ACHN (cell line): ENCODE measurements at places on chromosomes 3 and 15.
A peak's percentile ranks its signal among the peaks of the same experiment; 100 is the strongest.

DNA sequence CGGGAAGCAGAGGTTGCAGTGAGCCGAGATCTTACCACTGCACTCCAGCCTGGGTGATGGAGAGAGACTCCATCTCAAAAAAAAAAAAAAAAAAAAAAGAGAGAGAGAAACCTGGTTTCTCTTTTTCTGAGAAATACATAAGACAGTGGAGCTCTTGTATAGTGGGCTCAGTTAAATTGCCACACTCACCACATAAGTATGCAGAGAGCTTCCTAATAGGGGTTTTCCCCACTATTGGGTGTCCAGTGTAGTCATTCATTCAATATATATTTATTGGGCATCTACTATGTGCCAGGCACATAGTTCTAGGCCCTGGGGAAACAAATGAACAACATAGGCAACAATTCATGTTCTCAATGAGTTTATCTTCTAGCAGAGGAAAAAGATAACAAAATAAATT lies 48.9 kb upstream of the FMN1 start:
- peak; percentile 41 for DNase-seq

- DNase-seq = no peak
Observed at GRCh38 chr15:98422130-98422478, 226.2 kb upstream of the IGF1R start.

DNA sequence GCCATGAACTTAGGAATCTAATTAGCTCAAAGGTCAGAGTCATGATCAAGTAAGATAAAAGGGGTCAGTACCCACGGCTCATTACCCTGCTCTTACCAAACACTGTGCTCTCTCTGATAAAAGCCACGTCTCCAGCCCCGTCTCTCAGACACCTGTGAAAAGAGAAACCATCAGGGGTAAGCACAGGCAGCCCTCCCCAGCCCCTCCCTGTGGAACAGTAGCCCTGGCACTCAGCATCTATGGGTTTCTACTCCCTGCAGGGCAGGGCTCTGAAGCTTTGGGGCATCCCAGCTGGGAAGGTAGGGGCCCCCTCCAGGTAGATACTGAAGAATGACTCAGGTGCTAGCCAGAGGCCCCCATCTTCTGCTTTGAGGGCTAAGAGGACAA lies 10.5 kb downstream of the LTF start:
- DNase-seq = no peak

- DNase-seq = no peak
Observed at GRCh38 chr3:156236556-156237260, 116.3 kb downstream of the KCNAB1 start.

DNA sequence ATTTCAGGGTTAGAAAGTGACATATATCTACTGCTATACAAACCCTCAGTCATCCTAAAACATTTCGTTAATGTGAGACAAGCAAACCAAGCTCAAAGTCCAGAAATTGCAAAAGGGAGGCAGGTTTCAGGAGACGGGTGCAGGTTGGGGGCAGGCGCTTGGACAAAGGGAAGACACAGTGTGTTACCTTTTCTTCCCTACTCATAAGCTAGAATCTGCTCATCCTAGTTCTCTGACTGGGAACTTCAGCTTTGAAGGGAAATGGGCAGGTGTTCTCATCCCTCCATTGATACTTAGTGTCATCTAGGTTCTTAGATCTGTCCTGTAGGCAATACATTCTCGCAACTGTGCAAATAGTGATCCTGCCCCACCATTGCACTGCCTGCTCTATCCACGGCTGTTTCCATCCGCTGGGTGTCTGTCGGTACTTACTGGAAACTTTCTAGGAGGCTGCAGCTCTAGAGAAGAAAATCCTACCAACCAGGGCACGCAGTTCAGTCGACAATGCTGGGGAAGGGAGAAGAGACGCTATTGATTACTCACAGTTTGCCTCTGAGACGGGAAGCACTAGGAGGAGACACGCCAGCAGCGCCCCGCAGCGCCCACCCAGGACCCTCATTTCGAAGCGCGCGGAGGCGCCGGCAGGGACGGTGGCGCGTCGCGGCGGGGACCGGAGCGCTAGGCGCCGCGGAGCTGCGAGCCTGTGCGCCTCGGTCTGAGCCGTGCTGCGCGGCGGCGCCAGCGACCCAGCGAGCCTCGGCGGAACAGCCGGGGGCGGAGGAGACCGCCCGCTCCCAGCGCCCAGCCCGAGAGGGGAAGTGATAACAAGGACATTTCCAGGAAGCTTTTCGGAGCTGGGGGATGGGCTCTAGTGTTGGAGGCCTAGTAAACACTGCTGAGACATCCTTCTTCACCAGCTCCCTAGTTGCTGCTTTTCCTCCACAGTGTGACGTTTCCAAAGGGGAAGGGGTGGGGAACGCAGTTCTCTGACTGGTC lies at the start of gene PROS1:
TSS of gene PROS1 (minus strand) at position 766 of the 996 bp plus-strand sequence. CDS start at position 619, 147 bp downstream.
- DNase-seq = peak; percentile 77

DNA sequence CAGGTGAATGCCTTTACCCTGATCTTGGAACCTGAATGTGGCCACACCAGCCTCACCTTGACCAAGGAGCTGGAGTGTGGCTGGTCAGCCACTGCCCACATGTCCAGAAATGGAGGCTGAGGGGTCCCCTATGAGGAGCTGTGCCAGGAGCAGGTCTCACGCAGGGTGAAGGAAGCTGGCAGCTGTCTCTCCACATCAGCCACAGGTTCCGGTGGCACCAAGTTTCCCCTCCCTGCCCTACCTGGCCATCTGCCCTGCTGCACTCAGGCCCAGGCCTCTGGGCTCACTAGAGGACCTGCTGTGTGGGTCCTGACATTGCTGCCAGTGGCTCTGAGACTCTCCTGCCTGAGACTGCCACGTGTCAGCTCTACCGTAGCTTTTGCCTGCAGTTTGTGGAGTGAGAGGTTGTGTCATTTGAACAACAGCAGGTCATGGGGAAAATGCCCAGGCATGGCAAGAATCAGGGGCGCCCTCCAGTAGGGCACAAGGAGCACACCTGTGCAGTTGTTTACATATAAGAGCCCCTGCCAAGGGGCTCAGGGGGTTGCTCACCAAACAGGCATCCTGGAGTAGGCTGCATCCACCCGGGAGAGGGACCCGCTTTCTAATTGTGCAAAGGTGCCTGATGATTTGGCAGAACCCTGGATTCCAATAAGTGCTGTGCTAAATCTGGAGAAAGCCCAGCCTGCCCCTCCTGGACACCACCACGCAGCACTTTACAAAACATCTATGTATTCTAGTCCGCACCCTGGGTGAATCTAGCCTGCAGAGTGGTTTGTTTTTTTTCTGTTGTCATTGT lies 258.5 kb upstream of the TLE3 start:
- no peak for DNase-seq

DNA sequence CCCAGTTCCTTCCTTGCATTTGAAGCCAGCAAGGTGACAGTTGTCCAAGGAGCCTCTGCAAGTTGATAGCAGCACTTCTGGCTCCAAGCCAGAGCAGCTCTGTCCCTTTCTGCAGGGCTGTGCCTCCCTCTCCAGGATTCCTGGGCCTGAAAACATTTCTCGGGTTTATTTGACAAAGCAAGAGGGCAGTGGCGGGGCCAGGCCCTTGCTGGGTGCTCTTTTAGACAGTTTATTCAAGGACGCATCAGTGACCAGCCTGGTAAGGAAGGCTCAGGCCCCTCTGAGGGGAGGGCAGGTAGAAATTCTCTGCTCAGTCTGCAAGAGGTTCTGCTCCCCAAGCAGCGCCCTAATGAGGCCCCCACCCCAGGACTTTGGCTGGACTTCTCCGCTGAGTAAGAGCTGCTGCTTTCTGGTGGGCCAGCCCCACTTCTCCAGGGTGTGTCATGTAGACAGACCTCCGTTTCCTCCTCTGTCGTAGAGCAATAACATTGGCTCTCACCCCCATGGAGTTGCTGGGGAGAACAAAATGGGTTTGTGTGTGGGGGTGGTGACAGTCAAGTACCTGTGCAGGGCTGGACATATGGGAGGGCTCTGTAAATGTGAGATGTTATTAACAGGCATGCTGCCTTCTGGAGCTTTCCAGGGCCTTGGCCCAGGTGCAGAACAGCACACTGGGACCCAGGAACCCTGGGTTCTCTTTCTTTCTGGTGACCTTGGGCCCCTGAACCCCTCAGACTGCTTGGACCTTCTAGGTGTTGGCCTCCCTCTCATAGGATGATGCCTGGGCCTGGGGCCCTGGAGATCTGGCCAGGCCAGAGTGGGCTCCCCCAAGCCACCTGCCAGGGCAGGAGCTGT lies 146.2 kb upstream of the TLE3 start:
- no peak for DNase-seq

GRCh38 chr3:99542767-99543518 lies 95.5 kb upstream of the COL8A1 start:
- DNase-seq = no peak

DNA sequence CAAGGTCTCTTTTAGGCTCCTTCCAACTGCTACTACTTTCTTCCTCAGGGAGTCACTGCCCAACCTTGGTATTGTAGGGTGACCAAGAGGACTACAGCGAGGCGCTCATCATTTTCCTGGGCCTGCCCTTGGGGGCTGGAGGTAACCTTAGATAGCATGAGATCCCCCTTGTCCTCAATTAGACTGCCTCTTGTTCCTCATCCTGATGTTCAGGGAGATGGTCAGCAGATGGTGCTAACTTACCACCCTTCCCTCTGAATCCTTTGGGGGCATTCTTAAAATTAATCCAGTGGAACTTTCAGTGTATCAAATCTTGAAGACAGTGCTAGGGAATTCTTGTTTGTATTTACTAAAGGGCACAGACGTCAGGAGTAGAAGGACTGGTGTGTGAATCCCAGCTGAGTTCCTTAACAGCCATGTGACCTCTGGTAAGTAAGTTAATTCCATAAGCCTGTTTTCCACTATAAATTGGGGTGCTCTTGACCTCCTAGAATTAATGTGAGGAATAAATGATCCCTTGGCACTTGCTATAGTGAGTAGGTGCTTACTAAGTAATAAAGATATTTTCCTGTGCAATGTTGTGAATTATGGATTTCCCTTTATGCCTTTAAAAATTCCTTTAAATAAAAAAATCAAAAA lies 4.1 kb upstream of the CLPX start:
- peak; percentile 54 for DNase-seq

- no peak for DNase-seq
Observed at GRCh38 chr15:60975952-60976351, 253.2 kb downstream of the RORA start.

- peak; percentile 70 for DNase-seq
Observed at GRCh38 chr3:126911162-126912026, 71.5 kb upstream of the PLXNA1 start.
